Occipital lobe (tissue), 3 donors: ENCODE measurements at places on chromosomes 5 and 9. TPM values are rescaled to one million over a fixed set of nuclear protein-coding genes. Genes with fewer than 3 reads are reported as not detected.

- no peak for DNase-seq
These were observed 350.8 kb downstream of the GADD45G start for GRCh38 chr9:89955626-89956025.

DNA sequence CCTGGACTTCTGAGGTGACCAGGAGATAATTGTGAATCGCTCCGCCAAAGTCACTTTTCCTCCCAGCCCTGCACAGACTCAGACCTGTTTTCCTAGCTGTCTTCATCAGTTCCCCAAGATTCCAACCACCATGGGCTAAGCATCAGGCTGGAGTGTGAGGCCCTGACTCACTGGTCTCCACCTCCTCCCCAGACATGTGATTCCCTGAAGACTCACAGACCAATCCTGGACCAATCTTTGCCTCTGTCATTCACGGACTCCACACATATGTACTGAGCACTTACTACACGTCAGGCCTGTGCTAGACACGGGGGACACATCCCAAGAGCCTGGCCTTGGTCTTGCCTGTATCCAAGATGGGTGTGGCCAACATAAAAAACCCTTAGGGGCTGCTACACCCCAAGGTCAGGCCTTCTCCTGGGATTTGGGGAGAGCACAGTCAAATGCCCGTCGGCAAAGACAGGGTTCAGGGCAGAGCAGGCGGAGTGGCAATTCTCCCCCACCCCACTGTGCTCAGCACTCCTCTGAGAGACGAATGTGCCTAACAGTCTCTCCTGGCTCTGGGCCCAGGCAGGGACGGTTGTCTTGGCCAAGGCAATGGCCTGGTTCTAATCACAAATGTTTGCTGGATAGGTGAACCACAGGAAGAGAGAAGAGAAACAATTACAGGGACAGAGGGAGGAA, 11.9 kb downstream of the EEIG1 start:
- peak; percentile 55 for DNase-seq

C5orf63 gene
- 7.0 TPM for total RNA-seq

GRCh38 chr5:67639313-67639712, 442.7 kb upstream of the CD180 start:
- no peak for DNase-seq

IL4 gene
- total RNA-seq, result not detected

GRCh38 chr9:130952065-130952762, 13.2 kb upstream of the FIBCD1 start:
- no peak for DNase-seq

CCL27 gene
- 0.31 TPM for total RNA-seq

DNA sequence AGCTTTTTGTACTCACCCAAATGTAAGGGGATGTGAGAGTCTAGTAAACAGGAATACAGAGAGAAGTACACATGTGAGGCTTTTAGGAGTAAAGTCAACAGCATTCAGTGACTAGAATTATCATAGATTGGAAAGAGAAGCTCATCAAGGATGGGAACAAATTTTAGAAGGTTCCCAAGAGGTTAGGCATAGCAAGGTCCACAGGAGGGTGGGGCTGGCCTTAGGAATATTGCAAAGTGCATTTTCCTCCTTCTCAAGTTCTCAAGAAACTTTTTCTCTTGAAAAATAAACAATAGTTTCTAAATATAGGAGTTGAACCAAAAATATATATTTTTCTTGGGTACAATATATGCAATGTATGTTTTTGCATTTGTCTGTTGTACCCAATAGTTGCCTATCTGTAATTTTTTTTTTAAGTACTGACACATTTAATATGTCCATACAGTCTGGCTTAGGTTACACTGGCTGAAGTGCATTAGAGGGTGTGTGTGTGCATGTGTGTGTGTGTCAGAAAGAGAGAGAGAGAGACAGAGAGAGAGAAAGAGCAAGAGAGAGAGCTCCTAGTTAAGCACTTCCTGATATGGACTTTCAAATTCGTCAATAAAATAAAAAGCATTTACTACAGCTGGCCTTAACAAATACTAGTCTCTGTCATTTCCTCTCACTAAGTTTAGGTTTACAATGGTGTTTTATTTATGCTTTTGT, 62.2 kb downstream of the SNX18 start:
- DNase-seq, result no peak

DNA sequence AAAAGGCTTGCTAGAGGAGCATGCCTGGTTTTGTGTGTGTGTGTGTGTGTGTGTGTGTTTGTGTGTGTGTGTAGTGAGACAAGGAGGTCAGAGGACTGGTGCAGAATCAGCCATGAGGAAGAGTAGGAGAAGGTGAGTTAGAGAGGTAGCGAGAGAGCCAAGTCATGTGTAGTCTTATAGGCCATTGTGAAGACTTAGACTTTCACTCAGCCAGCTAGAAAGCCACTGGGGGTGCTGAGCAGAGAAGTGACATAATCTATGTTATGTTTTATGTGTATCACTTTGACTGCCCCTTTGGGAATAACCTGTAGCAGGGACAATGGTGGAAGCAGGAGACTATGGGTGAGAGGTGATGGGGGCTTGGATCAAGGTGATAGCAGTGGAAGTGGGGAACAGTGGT, 180.5 kb upstream of the CLINT1 start:
- DNase-seq, result no peak

- DNase-seq, result no peak
These were observed 112.3 kb downstream of the TRPM6 start for GRCh38 chr9:74775396-74775795.
